Peyer's patch (tissue), 4 donors: ENCODE measurements at places on chromosomes 7 and 10. TPM values are rescaled to one million over a fixed set of nuclear protein-coding genes. Genes with fewer than 3 reads are reported as not detected.

DNA sequence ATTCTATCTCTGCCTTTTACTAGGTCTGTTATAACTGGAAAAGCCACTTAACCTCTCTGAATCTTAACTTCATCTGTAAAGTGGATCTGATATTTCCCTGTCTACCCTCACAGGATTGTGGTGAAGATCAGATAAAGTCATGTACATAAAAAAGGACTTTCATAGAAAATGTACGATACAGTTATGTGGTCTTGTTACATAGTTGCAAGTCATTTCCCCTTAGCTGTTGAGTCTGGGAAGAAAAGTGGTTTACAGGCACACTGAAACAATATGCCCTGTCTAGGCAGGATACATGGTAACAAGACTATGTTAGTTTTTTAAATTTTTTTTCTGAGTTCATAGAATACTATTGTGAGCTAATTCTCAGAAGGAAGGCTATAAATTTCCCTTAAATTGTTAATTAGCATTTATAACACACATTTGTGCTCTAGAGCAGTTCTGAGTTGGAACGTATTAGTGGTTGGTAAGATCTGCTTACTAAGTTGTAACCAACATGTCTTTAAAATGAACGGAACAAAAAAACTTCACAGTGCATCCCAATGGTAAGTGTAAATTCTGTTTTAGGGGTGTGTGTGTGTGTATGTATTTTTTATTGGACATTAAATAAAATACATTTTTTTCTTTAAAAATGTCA lies 7.1 kb upstream of the GSTO1 start:
- no peaks in the 10 kb centered on the region for H3K36me3 ChIP-seq
- no peaks in the 10 kb centered on the region for H3K4me1 ChIP-seq
- DNase-seq = no peak
- no peaks in the 10 kb centered on the region for H3K27me3 ChIP-seq

- H3K4me1 ChIP-seq = no peaks in the 10 kb centered on the region
- H3K27ac ChIP-seq = no peak overlapping the region
- H3K4me3 ChIP-seq = no peak overlapping the region
- no peaks in the 10 kb centered on the region for H3K36me3 ChIP-seq
- peak; percentile 49 for DNase-seq
Observed at GRCh38 chr7:129553899-129554461, 51.6 kb downstream of the SMKR1 start.

- DNase-seq = no peak
- no peaks in the 10 kb centered on the region for H3K27me3 ChIP-seq
- H3K4me3 ChIP-seq = no peak overlapping the region
- no peaks in the 10 kb centered on the region for H3K4me1 ChIP-seq
Observed at GRCh38 chr7:69439636-69440325, 158.5 kb upstream of the AUTS2 start.

DNA sequence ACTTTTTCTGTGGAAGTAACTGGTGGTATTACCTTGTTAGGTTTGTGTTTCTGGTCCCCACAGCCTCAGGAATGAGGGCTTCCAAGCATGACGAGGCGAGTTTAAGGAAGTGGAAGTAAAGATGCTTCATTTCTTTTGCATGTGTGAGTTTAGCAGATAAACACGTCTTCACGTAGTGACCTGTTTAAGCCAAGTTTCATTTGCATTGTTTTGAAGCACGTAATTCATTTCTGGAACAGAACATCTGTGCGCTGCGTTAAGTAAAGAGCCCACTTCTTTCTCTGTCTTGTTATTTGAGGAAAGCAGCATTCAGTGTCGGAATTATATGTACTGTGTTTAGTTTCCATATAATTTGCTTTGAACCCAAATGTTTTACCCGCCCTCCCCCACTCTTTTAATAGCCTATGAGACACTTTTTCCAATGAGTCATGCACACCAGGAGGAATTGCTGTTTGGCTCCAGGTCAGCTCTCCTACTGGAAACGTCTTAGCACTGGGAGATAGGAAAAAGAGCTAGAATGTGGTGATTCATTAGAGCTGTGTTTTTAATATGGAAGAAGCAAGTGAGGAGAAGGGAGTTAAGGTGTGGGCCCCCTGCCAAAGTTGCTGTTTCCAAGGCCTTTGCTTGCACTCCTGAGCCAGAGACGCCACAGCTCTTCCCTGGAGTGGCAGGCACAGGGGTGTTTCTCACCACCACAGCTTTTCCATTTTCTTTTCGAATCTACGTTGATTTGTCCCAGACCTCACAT lies 36.7 kb downstream of the BTBD16 start:
- DNase-seq = no peak
- no peak overlapping the region for H3K4me3 ChIP-seq
- H3K4me1 ChIP-seq = peaks cover 37% of the 10 kb centered on the region
- no peaks in the 10 kb centered on the region for H3K27me3 ChIP-seq

DNA sequence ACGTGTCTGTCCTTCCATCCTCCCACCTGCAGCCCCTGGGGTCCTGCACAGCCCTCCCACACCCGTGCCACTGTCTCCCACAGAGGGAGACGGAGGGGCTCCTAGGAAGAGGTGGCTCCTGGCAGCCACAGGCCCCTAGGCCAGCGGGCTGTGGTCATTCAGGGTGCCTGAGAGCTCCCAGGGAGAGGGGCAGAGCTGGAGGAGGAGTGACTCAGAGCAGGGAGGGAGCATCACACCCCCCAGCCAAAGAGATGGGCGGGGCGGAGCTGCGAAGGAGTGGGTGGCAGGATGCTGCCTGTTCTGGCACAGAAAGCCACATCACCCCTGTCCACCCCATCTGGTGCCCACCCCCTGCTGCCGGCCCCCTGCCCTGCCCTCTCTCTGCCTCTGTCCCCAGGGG lies 50.5 kb downstream of the STK32C start:
- H3K36me3 ChIP-seq = no peaks in the 10 kb centered on the region
- H3K27ac ChIP-seq = no peak overlapping the region
- no peaks in the 10 kb centered on the region for H3K4me1 ChIP-seq
- H3K4me3 ChIP-seq = no peak overlapping the region
- no peak for DNase-seq
- H3K27me3 ChIP-seq = no peaks in the 10 kb centered on the region

GRCh38 chr10:32887481-32887880 lies 70.5 kb downstream of the ITGB1 start:
- H3K27me3 ChIP-seq = no peaks in the 10 kb centered on the region
- H3K4me1 ChIP-seq = no peaks in the 10 kb centered on the region
- no peak overlapping the region for H3K4me3 ChIP-seq
- H3K36me3 ChIP-seq = no peaks in the 10 kb centered on the region

DNA sequence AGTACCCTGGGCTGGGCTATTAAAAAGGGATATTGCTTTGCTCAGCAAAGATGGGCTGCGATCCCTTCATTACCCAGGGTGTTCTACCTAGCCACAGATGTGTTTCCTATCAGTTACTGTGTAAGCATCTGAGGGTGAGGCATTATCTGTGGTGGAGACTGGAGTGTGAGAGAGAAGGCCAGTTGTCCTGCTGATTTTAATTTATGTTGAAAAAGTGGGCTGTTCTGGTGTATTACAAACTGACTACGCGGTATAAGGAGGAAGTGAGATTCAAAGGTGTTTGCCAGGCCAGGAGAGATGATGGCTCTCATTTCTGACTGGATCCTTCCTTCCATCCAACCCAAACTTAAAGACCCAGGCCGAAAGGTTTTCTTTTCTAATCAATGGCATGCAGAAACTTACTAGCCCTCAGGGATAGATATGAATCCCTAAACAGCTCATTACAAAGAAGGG lies 7.6 kb downstream of the TCF7L2 start:
- H3K27ac ChIP-seq = no peak overlapping the region
- no peaks in the 10 kb centered on the region for H3K4me1 ChIP-seq
- H3K27me3 ChIP-seq = no peaks in the 10 kb centered on the region
- H3K4me3 ChIP-seq = no peak overlapping the region

DNA sequence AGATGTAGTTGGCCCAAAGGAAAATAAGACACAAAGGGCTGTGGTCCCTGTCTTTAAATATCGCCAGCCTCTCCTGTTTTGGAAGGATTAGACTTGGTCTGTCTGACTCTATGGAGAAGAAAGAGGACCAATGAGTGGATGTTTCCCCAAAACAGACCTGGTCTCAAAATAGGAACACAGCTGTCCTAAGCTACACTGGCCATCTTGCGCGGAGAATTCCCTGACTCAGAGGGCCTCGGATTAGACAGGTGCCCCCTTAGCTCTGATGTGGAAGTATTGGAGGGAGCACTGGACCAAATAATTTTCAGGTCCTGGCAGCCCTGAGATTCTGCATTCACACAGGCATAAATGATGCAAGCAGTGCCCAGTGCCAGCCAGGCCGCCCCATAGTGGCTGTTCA lies 56.1 kb downstream of the CHST15 start:
- no peaks in the 10 kb centered on the region for H3K27me3 ChIP-seq
- H3K27ac ChIP-seq = no peak overlapping the region
- peaks cover 9% of the 10 kb centered on the region for H3K4me1 ChIP-seq
- no peak for DNase-seq
- no peak overlapping the region for H3K4me3 ChIP-seq

GRCh38 chr7:127530148-127530547 lies 55.2 kb downstream of the GCC1 start:
- no peaks in the 10 kb centered on the region for H3K4me1 ChIP-seq
- no peaks in the 10 kb centered on the region for H3K27me3 ChIP-seq
- no peak overlapping the region for H3K27ac ChIP-seq
- no peak overlapping the region for H3K4me3 ChIP-seq
- H3K36me3 ChIP-seq = no peaks in the 10 kb centered on the region

DNA sequence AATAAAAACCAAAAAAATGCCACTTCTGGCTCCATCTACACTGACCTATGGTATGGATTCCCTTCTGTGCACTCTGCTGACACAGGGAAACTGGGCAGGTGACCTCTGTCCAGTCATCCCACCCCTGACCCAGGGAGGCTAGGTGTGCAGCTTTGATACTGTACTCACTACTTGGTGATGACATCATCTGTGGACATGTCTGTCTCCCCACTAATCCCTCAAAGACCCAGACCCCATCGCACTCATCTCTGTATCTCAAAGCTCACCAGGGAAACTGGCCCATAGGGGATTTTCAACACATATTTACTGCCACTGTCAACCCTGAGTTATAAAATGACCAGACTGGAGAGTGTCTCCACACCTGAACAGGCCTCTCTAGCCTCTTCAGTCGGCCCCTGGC lies 10.6 kb downstream of the SGMS1 start:
- H3K27me3 ChIP-seq = no peaks in the 10 kb centered on the region
- no peak for DNase-seq
- no peaks in the 10 kb centered on the region for H3K36me3 ChIP-seq
- H3K27ac ChIP-seq = no peak overlapping the region

GRCh38 chr10:64733980-64734379 lies 1212.8 kb downstream of the REEP3 start:
- H3K27ac ChIP-seq = no peak overlapping the region
- H3K4me1 ChIP-seq = peaks cover 5% of the 10 kb centered on the region
- no peaks in the 10 kb centered on the region for H3K36me3 ChIP-seq

- DNase-seq = no peak
- no peak overlapping the region for H3K27ac ChIP-seq
- no peaks in the 10 kb centered on the region for H3K27me3 ChIP-seq
- H3K4me1 ChIP-seq = no peaks in the 10 kb centered on the region
- H3K36me3 ChIP-seq = no peaks in the 10 kb centered on the region
Observed at GRCh38 chr10:74799721-74800221, 26.6 kb upstream of the KAT6B start.

DNA sequence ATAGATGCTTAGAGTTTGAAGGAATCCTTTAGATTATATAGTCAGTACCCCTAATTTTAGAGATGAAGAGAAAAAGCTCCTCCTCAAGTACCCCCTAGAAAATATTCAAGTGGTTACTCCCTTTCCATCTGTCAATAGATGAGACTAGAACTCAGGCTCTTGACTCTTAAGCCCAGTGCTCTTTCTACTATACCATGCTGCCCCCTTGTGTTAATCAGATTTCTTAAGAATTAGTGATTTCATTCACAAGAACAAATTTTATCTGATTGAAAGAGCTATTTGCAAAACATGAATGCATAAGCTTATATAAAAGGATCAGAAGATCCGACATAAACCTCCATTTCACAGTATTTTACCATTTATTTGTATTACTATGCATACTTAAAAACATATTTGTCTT lies 179.3 kb downstream of the TFEC start:
- no peaks in the 10 kb centered on the region for H3K4me1 ChIP-seq
- DNase-seq = no peak

DNA sequence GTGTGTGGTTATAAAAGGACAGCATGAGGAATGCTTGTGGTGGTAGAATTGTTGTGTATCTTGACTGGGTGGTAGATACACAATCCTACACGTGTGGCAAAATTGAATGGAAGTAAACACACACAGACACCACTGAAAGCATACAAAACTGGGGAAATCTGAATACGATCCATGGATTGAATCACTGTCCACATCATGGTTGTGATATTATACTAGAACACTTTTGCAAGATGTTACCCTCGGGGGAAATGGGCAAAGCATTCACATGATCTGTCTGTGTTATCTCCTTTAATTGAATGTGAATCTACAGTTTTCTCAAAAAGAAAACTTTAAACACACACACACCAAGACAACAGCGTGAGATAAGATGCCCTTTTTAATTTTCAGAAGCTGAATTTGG lies 165.2 kb upstream of the CELF2 start:
- no peak overlapping the region for H3K4me3 ChIP-seq
- no peaks in the 10 kb centered on the region for H3K36me3 ChIP-seq
- no peaks in the 10 kb centered on the region for H3K27me3 ChIP-seq
- no peak for DNase-seq

DNA sequence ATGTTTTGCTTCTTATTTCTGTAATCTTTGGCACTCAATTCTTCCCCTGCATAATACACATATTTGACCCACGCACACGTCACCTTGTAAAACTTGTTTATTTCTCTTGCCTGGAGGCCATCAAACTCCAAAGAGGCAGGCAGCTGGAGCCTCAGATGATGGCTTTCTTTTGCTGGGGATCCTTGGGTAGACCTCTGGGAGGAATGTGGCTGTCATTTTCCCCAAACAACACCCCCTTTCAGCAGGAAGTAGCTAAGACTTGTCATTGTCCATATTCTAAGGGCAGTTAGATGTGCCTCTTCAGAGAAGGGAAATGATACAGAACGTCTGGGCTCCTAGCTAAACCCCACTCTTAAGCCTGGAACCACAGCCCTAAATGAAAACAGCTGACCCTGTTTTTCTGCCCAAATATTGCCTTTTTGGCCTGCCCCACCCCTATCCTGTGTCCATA lies 111.3 kb downstream of the ITGB8 start:
- H3K27ac ChIP-seq = no peak overlapping the region
- no peaks in the 10 kb centered on the region for H3K36me3 ChIP-seq
- DNase-seq = no peak

- H3K4me3 ChIP-seq = no peak overlapping the region
- H3K36me3 ChIP-seq = no peaks in the 10 kb centered on the region
- H3K4me1 ChIP-seq = no peaks in the 10 kb centered on the region
- no peak overlapping the region for H3K27ac ChIP-seq
- H3K27me3 ChIP-seq = no peaks in the 10 kb centered on the region
Observed at GRCh38 chr7:83014546-83014945, 148.1 kb downstream of the PCLO start.

DNA sequence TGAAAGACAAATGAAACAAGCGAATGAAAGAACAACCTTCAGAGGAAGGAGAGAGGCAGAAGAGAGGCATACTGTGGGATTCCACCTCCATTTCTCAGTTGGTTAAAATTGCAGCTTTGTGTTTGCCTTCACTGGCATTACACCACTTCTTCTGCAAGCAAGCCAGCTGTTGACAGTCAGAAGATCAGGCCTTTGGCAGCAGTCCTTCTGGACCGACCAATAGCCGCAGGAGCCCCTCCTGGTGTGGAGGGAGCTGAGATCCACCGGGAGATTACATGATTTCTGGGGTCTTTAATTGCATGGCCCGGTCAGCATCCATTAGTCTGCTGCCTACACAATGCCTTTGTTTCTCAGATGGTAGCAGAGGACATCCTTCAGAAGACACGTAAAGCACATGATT lies 206.7 kb downstream of the ADAM12 start:
- H3K27me3 ChIP-seq = no peaks in the 10 kb centered on the region
- H3K4me3 ChIP-seq = no peak overlapping the region
- H3K27ac ChIP-seq = no peak overlapping the region
- H3K36me3 ChIP-seq = no peaks in the 10 kb centered on the region

The FAM25A gene
- not detected for total RNA-seq

The SFXN3 gene
- total RNA-seq = 165 TPM

The SMKR1 gene
- not detected for total RNA-seq

The C10orf71 gene
- total RNA-seq = not detected

The OAT gene
- total RNA-seq = 1,170 TPM

The ZNF485 gene
- 1.5 TPM for total RNA-seq
